A549 treated with GW870086 at 1 μM for 4 hours (cell line): ENCODE measurements at places on chromosomes 1 and 21. TPM values are rescaled to one million over a fixed set of nuclear protein-coding genes. Genes with fewer than 3 reads are reported as not detected.

CCDC181 gene
- 0.13 to 0.29 TPM (median 0.19 TPM) in 4 of 5 replicates, not detected in the other for total RNA-seq

USP25 gene
- 8.3 to 13.8 TPM (median 11.3 TPM) in 5 replicates for total RNA-seq

ZNF684 gene
- 1.5 to 2.8 TPM (median 2.1 TPM) in 5 replicates for total RNA-seq

LCE2C gene
- not detected in 5 replicates for total RNA-seq

TNFRSF14 gene
- total RNA-seq = 0.21 to 0.39 TPM (median 0.33 TPM) in 3 of 5 replicates, not detected in the others

DYNLT4 gene
- 0.27 to 1.1 TPM (median 0.80 TPM) in 5 replicates for total RNA-seq

APOBEC4 gene
- not detected in 5 replicates for total RNA-seq

OR2L5 gene
- not detected in 5 replicates for total RNA-seq

CASQ2 gene
- 0.06 TPM in 1 of 5 replicates, not detected in the others for total RNA-seq

AMY1B gene
- total RNA-seq = not detected in 5 replicates

AURKAIP1 gene
- total RNA-seq = 110 to 188 TPM (median 169 TPM) in 5 replicates

AMIGO1 gene
- total RNA-seq = 1.1 to 1.4 TPM (median 1.2 TPM) in 5 replicates

CACHD1 gene
- total RNA-seq = 1.4 to 1.7 TPM (median 1.5 TPM) in 5 replicates

WDTC1 gene
- 5.4 to 8.2 TPM (median 6.8 TPM) in 5 replicates for total RNA-seq

LRRIQ3 gene
- total RNA-seq = 0.56 to 1.5 TPM (median 0.78 TPM) in 5 replicates

LCE1C gene
- not detected in 5 replicates for total RNA-seq

MAGI3 gene
- 3.4 to 4.4 TPM (median 3.8 TPM) in 5 replicates for total RNA-seq

OLIG1 gene
- not detected in 5 replicates for total RNA-seq

GPR161 gene
- total RNA-seq = 10.1 to 18.0 TPM (median 15.3 TPM) in 5 replicates
